AML-193 (cell line): ENCODE measurements at places on chromosomes 1 and 21.

GRCh38 chr1:2969845-2970291, 51.4 kb upstream of the ACTRT2 start:
- no peak for DNase-seq

GRCh38 chr1:3651930-3652547, at the start of gene TP73:
TSS of gene TP73 (plus strand) at chr1:3652516. CDS start at chr1:3682366, 29,850 bp downstream.
- no peak for DNase-seq

GRCh38 chr1:24767351-24767750, 22.1 kb downstream of the CLIC4 start:
- no peak for DNase-seq

DNA sequence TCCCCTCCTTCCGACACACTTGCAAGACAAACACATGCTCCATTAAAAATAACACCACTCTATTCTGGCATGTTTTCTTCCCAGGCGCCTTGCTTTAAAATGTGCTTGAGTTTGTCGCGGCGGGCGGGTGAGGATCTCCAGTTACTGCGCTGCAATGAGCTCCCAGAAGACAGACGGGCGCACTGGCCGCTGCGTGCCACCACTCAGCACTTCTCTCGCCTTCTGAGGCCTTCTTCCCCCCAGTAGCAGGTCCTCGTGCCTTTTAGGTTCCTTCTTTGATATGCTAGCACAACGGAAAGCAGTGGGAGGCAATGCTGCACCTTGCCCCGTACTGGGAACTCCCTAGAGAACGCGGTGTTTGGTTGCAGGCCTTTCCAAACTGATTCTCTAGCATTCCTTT, 279.5 kb upstream of the NR5A2 start:
- DNase-seq: no peak

DNA sequence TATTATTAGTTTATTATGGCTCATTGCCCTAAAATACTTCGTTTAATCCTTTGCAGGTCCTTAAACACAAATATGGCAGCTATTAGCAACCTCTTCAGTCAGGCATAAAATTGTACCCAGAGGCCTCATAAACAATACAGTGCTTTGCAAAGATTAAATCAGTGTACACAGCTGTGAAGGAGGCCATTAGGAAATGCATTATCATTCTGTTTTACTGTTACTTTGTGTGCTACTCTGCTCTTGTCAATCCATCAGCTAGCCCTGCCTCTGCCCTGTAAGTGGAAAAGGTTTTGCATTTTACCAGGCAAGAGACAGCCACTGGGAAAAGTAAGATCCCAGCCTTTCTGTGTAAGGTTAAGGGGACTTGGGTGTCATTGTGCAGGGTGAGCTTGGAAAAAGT, 415.7 kb upstream of the DAB1 start:
- no peak for DNase-seq
